Mesothelial cell of epicardium (in vitro differentiated cells): ENCODE measurements at places on chromosomes 1 and 21.

- no peak for DNase-seq
Measured at GRCh38 chr1:43450251-43450941, 3.3 kb downstream of the HYI start.

GRCh38 chr1:7942214-7942921, 1.7 kb upstream of the TNFRSF9 start:
- DNase-seq = peak; percentile 71

DNA sequence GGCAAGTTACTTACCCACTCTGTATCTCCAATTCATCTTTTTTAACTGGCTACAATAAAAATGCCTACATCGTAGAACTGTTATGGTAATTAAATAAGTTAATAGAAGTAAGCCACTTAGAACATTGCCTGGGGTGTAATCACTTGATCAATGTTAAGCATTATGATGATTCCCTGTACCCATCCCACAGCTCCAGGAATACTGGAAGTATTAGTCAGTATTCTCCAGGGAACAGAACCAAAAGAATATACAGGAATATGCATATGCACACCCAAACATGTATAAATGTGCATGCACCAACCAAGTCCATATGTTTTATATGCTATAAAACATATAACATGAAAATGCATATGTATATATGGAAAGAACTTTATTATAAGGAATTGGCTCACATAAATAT, 107.3 kb downstream of the UBE2U start:
- DNase-seq = no peak

DNA sequence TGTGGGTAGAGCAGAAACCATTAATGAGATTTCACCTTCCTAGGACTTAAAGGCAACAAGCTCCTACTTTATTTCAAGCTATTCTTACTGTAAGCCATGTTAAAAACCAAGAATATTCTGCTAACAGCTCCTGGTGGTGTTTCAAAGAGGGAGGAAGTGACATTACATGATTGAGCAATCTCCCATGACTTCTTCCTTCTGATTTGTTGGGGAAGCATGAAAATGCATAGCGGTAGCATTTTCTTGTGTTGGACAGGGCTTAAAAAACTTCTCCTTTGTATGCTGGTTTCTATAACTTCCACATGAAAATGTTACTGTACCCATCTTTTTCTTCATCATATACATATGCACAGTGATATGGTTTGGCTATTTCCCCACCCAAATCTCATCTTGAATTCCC, 297.0 kb upstream of the SNX7 start:
- DNase-seq = no peak

DNA sequence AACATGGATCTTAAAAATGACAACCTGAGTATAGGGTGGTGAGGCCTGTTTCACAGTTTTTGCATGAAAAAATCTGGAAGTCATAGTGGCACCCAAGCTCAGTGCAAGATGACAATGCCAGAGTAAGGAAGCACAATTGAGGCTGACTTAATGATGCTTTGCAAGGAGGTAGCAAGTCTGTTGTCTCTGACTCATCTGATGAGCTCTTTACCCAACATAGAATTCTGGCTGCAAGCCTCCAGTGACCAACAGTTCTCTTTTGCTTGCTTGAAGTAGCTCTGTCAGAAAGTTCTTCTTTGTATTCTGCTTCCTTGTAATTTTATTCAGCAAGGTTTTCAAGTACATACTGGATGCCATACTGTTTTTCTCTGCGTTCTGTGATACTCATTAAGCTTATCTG, 117.1 kb downstream of the FOXD2 start:
- no peak for DNase-seq

DNA sequence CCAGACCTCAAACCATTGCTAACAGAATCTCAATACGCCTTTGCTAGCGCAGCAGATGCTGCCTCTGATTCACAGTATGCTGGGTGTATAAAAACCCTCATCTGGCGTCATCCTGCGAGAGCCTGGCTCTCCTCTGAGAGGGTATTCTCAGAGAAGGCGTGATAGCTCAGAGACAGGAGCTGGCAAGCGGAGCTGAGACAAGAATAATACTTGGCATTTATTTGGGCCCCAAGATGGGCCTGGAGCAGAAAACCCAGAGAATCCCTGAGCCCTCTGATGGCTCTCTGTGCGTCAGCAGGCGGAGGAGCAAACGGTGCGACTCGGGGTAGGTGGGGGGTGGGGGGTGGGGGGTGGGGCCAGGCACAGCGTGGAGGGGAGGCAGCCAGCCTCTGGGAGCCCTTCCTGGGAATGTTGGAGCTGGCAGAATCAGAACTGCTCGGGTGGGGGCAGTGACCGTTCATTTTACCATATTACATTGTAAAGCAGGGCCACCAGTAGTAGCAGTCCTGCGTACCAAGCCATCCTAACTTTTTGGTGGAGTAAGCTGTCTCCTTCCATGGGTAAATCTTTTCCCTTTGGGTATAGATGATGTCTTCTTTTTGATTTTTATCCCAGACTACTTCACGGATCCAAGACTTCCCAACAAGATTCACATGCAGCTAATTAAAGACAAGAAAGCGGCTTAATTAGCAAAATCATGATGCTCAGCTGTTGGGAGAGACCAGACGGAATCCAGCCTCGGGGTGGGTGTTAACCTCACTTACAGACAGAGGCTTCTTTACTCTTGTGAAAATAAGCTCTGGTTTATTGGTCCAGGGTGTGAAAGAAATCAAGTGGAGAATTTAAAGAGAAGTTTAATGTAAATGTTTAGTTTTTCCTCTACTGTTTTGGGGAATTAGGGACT, 7.1 kb downstream of the RIIAD1 start:
- no peak for DNase-seq

DNA sequence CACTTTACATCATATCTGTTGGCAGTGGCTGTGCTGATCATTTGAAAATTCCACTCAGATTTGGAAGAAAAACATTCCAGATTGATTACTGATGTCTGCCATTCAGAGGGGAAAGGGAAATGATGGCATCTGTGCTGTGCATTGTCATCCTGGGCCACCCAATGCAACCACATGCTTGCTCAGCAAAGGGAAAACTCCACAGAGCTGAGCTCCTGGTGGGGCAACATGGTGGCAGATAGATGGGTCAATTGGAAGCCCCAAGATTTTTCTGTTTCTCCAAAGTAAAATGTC, 11.8 kb downstream of the OXCT2 start:
- DNase-seq = no peak

DNA sequence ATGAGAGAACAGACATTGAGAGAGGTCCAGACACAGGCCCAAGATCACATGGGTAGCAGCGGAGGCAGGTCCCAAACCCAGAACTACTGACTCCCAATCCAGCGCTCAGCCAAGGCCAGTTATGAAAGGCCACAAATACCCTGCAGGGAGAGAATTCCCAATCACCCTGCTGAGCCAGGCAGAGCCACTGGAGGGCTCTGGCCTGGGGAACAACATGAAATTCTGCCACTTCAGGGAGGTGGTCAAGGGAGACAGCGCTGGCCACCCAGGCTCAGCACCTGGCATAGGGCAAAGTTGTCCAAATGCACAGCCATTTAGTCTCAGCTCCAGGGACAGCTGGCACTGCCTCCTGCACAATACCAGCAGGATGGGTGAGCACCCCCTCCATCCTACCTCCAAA, 27.5 kb downstream of the SLC9A1 start:
- DNase-seq = no peak

- no peak for DNase-seq
Measured at GRCh38 chr1:95233319-95233736, 682 bp upstream of the RWDD3 start.

DNA sequence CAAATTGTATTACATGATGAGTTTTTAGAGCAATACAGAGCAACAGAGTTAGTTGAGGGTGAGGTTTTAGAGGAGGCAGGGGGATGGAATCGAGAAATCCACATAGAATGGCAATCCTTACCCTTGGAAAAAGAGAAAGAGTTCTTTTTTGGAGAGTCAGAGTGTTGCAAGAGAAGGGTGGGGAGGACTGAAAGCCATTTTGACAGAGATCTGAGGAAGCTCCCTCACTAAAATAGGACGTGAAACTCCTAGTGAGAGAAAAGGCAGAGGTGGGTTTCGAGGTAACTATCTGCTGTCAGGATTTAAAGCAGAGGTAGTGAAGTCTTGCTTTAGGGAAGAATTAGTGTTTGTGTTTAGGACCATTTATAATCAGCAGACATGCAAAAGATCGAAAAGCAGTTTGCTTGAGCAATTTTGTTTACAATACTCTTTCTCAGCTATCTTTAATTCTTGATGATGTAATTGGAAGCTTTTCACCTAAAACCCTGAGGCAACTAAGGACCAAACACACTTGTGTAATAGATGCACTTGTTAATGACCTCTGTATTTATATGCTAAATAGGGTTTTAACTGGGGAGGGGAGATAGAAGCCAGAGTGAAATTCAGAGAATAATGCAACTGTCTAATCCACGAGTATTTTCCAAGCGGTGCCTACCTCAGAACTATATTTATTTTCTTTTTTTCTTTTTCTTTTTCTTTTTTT, 20.0 kb downstream of the ADAMTS5 start:
- DNase-seq = no peak

GRCh38 chr1:168972887-168973286, 133.6 kb upstream of the ATP1B1 start:
- no peak for DNase-seq

GRCh38 chr1:83508485-83509151, 490.3 kb downstream of the TTLL7 start:
- no peak for DNase-seq

GRCh38 chr1:26582836-26583460, 53.4 kb downstream of the RPS6KA1 start:
- no peak for DNase-seq

- peak; percentile 67 for DNase-seq
Measured at GRCh38 chr1:236795757-236796667, 920 bp downstream of the MTR start.

- DNase-seq = no peak
Measured at GRCh38 chr21:43778469-43779335, 2.6 kb upstream of the CSTB start.
